ENCODE measurements at places on chromosomes 6 and 20.

GRCh38 chr6:41658636-41659035, 20.4 kb downstream of the MDFI start:
- DNase-seq: no peak

DNA sequence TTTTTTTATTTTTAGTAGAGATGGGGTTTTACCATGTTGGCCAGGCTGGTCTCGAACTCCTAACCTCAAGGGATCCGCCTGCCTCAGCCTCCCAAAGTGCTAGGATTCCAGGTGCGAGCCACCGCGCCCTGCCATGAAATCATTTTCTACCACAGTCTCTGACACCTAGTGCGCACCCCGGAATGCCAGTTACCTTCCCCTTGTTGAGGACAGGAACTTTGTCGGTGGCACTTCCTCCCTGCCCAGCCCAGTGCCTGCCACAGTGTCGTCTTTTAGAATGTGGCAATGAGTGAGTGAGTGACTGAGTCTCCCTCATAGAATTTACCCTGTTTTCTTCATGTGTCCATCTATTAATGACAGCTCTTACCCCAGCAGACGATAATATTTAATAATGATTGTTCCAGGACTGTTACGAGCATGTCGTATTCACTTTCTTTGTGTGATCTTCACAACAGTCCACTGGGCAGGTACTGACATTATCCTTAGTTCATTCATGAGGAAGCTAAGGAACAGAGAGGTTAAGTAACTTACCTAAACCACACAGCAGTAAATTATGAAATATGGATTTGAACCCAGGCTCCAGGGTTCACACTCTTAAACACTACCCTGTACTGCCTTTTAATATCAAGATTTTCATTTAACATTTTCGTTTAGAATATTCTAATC, 1.8 kb downstream of the OSBPL2 start:
- DNase-seq: no peak

- DNase-seq: no peak
Observed at GRCh38 chr20:33897313-33897912, 86.3 kb downstream of the CHMP4B start.

GRCh38 chr20:50278684-50279531, 88.3 kb downstream of the CEBPB start:
- DNase-seq: no peak

- DNase-seq: no peak
Observed at GRCh38 chr6:101722471-101722870, 329.0 kb downstream of the GRIK2 start.

GRCh38 chr20:47355489-47356219, 845 bp downstream of the ZMYND8 start:
- no peak for DNase-seq

DNA sequence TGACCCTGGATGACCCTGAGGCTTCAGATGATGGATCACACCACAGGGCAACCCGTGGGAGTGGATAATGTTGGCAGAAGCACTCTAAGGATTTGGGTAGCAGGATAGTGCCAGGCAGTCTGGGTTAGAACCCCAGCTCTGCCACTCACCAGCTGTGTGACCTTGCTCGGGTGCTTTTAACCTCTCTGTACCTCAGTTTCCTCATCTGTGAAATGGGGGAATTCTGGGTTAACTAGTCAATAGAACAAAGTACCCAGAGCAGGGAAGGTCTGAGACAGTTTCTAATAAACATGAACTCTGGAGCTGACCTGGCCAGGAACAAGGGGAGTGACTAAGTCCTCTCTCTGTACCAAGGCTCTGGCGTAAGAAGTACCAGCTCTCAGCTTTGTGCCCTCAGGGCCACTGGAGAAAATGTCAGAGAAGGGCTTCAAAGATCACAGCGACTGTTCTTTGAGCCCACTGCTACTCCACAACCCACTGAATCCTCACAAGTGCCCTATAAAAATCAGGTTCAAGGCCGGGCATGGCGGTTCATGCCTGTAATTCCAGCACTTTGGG, 14.7 kb upstream of the NOL4L start:
- no peak for DNase-seq

Measured in hematopoietic multipotent progenitor cell (in vitro differentiated cells).